Body of pancreas (tissue), 4 donors: ENCODE measurements at places on chromosomes 3 and 15. TPM values are rescaled to one million over a fixed set of nuclear protein-coding genes. Genes with fewer than 3 reads are reported as not detected.
A peak's percentile ranks its signal among the peaks of the same experiment; 100 is the strongest.

DNA sequence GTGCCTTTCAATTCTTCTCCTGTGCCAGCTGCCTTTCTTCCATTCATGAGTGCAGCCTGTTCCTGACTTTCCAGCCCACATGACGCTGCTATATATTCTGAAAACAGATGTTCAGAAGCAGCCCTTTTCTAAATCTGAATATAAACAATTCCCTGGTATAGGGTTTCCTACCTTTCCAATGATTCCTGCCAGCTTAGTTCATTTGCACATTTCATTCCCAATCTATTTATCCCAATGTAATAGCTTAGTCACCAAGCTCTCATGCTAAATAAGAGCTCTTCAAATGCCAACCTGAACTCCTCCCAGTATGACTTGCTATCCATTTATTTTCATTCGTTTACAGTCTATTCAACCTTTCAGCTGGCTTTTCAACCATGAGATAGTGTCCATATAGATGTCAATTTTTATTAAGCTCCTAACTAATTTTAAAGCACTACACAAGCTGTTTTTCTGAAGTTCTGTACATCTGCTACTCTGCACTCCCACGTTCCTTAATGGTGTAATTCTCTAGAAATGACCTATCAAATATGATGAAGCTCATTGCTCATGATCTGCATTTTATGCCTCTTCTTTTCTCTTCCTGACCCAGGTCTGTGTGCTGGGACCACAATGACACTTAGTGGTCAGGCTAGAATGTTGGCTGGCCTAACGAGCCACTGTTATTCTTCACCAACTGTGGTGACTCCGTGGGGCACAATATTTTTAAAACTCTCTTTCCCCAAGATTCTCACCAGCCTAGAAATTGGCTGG, 605.0 kb upstream of the TBL1XR1 start:
- no peak for DNase-seq

DNA sequence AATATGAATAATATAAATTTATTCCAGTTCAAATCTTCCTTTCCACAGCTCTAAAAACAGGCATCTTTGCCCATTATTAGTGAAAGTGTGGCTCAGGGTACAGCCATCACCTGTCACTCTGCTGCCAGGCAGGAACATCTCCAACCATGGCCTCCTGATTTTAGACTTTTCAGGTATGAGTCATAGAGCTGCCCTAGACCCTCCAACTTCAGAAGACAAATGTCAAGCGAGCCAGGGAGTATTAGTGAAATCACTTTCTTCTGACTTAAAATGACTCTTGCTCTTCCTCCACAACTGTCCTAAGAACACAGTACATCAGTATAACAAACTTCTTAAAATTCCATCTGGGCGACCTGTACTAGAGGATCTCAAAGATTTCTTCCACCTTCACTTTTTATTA, 78.1 kb upstream of the AKAP13 start:
- no peak for DNase-seq

Gene CYP11A1
- 0.26 TPM for total RNA-seq

- DNase-seq, result no peak
Observed at GRCh38 chr15:57692709-57693108, 13.8 kb upstream of the POLR2M start.

DNA sequence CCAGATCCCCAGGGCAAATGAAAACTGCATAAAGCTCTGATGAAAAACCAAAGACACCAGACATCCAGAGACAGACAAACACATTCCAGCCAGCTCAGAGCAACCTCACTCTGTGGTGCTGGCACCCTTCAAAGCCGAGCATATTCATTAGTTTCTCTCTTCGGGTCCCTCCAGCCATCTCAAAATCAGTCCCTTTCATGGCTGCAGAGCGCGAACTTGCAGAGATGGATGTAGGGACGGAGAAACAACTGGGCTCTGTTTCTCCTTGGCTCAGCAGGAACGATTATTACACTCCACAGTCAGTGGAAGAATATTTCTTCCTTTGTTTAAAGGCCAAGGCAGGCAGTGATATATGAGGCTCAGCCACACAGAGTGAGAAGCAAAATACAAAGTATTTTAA, 50.4 kb upstream of the SYN2 start:
- DNase-seq, result no peak

- no peak for DNase-seq
Observed at GRCh38 chr3:197847866-197848401, 56.9 kb downstream of the LRCH3 start.

DNA sequence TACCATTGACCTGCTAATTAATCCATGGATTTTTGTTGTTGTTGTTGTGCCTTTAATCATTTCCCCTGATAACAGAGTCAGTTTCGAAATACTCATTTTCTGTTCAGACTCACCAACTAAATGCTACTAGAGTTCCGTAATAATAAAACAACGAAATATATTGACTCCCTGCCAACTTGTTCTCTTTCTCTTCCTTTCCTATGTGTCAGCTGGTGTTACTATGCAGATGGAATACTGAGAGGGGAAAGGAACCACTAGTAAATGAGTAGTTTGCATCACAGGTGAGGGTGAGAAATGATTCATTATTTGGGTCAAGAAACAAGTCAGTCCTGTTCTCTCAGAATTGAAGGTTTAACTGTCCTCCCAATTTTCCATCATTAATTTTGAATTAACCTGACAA, 1027.3 kb downstream of the TUSC7 start:
- no peak for DNase-seq

DNA sequence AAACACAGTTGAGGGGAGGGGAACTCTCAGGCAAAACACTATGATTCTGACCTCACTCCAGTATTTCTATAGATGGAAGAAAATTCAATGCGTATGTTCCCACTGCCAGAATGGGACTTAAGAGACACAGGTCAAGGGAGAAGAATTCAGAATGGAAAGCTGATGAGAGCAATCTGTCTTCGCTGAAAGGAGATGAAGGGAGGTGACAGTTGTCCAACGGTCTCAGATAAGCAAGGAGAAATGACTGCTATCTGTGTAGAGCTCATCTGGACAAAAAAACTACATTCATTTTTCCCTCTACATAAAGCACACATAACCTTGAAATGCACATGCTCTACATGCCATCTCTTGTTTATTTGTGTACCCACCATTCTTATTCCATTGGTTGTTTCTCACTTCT, 405.1 kb downstream of the LSAMP start:
- DNase-seq, result no peak

- DNase-seq, result peak; percentile 94
Observed at GRCh38 chr3:134364061-134364935, 9.9 kb downstream of the AMOTL2 start.
